Neural cell (in vitro differentiated cells): ENCODE measurements at places on chromosomes 4 and X. TPM values are rescaled to one million over a fixed set of nuclear protein-coding genes. Genes with fewer than 3 reads are reported as not detected.

Gene SPATA18
- 0.09 and 0.16 TPM in 2 replicates for polyA plus RNA-seq

Gene MAMLD1
- polyA plus RNA-seq: 1.4 and 2.0 TPM in 2 replicates

Gene NPY2R
- 1.2 and 1.8 TPM in 2 replicates for polyA plus RNA-seq

Gene CFAP299
- 0.90 TPM in 1 of 2 replicates, not detected in the other for polyA plus RNA-seq

Gene SLITRK4
- 3.8 and 4.5 TPM in 2 replicates for polyA plus RNA-seq

Gene BEX2
- polyA plus RNA-seq: 603 and 631 TPM in 2 replicates

Gene CSN1S1
- polyA plus RNA-seq: not detected in 2 replicates

Gene CLNK
- not detected in 2 replicates for polyA plus RNA-seq

Gene MAGEA6
- not detected in 2 replicates for polyA plus RNA-seq

Gene RHOXF2
- not detected in 2 replicates for polyA plus RNA-seq
